Activated naive CD8-positive, alpha-beta T cell treated with anti-CD3 and anti-CD28 coated beads, Interleukin-2, amount 50 U/mL, for 24 hours (primary cell): ENCODE measurements at places on chromosomes 7 and 10.

DNA sequence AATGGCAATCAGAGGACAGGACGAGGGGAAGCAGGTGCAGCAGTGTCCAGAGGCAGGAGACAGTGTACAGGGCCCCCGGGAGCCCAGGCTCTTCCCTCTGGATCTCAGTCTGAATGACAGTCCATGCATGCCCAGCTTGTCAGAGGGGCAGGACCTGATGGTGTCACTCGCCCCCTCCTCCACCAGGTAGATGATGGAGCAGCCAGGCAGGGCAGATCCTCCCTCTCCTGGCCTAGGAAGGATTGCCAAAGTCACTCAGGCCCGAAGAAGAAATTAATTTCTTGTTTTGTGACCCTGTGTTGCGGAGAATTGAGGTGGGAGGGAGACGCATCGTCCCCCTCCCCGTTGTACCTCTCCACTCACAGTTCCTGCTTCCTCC is 4.0 kb downstream of the VSTM4 start:
- DNase-seq = no peak

DNA sequence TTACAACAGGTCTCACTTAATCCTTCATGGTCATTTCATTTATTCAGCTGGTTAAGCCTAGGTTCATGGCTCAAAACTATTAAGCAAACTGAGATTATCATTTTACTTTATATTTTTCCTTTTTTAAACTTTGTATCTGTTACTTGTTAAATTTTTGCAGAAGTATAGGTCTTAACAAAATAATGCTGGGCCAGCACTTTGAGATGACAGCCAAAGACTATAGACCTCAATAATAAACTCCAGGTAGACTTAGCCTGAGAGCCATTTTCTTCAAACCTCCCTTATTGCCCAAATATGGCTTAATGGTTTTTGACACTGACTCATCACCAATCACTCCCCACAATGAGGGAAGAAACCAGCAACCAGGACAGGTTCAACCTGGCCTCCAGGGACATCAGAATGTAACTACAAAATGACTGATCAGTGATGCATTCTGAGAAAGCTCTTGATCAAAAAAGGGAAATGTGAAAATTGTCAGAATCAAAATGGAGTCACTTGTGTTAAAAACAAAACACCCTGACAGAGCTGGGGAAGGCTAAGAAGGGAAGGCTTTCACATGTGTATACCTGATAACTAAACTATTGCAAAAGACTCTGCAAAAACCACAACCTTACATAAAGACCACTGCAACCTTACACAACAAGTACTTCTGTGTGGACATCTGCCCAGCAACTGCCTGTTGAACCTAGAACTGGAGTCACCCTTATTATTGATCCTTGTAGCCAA is 2.1 kb upstream of the CCDC126 start:
- peak; percentile 33 for DNase-seq

DNA sequence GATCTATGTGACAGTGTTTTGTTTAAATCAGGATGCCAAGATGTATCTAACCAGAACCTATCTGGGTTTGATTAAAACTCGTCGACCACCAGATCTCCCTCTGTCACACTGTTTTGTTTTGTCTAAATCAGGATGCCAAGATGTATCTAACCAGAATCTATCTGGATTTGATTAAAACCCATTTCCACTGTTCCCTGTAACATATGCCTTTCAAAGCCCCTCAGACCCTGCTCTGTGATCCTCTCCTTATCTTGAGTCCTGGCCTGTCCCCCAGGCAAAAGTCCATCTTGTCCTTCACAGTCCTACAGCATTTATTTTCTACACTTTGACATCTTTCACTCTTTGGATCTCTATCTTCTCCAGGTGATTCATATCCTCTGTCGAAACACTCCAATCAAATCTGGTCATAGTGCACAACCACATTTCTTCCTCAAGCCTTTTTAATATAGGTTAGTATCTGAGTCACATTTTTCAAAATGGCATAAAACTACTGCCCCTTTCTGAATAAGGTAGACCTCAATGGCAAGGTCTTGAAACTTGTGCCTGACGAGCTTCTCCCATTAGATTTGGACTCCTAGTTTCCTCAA is 32.5 kb downstream of the ERLIN1 start:
- no peak for DNase-seq

- peak; percentile 41 for DNase-seq
These were observed 51.6 kb downstream of the PRLHR start for GRCh38 chr10:118543714-118544400.

GRCh38 chr7:42432644-42433043 is 195.6 kb upstream of the GLI3 start:
- DNase-seq = no peak

- no peak for DNase-seq
These were observed 718 bp upstream of the STEAP4 start for GRCh38 chr7:88307412-88307811.

GRCh38 chr10:102316421-102316820 is 71.1 kb downstream of the GBF1 start:
- no peak for DNase-seq

DNA sequence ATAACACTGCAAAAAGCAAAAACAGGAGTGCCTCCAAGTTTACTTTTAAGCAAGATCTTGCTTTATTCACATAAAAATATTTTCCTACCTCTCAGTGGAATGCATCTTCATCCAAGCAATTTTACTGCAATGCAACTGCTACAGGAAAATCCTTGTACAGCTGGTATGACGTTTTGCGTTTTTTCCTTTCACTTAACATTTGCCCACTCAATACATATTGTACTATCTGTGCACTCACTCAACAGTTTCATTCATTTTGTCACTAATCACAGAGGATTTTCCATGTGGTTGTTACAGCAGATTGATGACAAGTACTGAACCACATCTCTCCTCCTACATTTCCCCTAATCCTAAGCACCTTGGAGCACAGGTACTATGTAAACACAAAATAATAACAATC is 222.0 kb upstream of the IMMP2L start:
- DNase-seq = no peak

- DNase-seq = peak; percentile 80
These were observed 1.4 kb upstream of the LCOR start for GRCh38 chr10:96830511-96831199.

DNA sequence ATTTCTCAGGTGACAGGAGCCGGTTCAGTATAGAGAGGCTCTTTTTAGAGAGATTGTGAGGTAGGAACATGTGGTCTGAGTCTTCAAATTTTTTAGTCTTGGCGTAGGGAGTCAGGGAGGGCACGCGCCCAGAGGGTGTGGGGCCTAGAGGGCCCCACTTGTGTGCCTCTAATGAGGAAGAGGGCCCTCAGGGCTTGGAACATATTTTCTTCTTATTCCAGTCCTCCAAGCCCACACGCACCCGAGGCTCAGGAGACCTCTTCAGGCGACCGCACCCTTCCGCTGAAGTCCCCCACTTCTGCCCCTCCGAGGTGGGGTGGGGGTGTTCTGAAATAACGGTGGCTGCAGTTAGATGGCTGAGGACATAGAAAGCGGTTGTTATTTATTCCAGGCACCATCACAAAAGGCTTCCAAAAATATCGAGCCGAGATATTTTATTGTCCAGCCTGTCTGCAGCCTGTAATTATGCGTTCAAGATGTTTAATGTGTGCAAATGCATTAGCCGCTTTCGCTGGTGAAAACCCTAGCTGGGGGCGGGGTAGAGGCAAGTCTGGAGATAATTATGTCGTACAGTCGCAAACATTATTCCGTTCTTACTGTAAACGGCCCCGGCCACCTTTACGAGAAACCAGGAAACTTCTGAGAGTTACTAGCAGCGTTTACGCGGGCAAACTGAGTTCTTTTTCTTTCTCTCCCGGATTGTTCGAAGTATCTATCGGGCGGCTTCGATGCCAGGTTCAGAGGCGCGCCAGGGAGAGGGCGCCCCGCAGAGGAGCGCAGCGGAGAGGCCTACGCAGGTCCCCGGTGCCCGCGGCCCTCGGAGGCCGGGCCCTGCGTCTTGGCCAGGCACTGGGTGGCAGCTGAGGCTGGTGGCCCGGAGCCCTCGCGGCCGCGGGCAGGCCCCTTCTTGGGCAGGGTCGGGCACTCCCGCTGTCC is 12.9 kb upstream of the HOXA13 start:
- DNase-seq = no peak

- DNase-seq = no peak
These were observed 320.9 kb upstream of the IMMP2L start for GRCh38 chr7:111883241-111883640.

GRCh38 chr10:125473143-125473793 is 209.7 kb downstream of the TEX36 start:
- DNase-seq = no peak

DNA sequence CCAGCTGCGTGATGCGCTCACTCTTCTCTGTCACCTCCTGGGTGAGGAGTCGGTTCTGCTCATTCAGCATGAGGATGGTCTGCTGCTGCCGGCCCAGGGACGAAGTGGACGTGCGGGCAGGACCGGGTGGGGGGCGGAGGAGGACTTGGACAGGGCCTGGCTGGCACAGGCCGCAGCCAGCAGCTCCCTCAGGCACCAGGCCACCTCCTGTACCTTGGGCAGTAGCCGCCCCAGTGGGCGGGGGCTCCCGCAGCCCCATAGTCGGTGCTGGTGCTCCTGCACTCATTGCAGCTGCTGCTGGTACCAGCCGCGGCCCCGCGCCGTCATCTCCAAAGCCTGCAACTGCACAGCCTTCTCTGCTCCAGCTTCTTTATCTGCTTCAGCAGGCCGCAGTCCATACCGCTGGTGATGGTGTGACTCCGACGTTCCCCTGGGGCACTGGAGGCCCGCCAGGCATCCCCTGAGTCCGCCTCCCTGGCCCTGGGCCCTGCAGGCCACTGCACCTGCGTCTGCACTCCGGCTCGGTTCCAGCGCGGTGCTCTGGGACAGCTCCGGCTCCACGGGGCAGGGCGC is 884.9 kb upstream of the ZNF722 start:
- no peak for DNase-seq

DNA sequence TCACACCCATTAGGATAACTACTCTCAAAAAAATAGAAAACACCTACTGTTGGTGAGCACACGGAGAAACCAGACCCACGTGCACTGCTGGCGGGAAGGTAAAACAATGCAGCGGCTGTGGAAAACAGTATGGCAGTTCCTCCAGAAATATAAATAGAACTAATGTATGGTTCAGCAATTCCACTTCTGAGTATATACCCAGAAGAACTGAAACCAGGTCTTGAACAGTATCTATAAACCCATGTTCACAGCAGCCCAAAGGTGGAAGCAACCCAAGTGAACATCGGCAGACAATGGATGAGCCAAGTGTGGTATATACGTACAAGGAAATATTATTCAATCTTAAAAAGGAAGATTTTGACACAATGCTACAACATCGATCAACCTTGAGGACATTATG is 164.7 kb downstream of the ZMYND11 start:
- no peak for DNase-seq

DNA sequence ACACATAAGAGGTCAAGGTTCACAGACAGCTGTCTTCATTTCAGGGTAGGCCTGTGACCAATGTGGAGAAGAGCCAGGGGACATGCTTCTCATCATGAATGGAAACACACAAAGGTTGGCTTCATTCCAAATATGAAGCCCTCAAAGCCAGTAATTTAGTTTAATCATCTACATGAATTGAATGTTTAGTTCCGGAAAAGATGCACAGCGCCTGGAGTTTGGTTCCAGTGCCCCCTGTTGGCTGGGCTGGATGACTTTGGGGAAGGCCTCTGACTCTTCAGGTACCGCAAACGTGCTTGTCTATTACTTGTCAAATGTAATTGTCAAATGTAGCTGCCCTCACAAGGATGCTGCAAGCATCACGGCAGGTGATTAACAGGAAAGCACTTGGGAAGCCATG is 130.7 kb downstream of the ADRA2A start:
- DNase-seq = peak; percentile 20

- no peak for DNase-seq
These were observed 11.8 kb downstream of the UROS start for GRCh38 chr10:125811251-125811650.

DNA sequence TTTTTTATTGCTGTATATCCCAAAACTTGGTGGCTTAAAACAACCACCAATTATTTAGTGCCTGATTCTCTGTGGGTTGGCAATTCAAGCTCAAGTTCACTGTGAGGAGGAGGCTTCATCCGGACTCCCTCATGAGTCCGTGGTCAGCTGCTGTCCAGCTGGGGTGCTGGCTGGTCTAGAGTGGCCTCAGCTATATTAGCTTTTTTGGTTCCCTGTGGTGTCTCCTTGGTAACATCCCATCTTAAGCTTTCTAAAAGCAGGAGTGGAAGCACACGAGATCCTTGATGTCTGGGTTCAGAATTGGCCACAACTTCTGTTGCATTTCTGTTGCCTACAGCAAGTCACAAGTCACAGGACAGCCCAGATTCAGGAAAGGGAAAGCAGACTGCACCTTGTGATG is 536.5 kb upstream of the FZD8 start:
- DNase-seq = no peak

GRCh38 chr10:133608855-133609254 is 17.7 kb downstream of the FRG2B start:
- DNase-seq = no peak

GRCh38 chr10:43938810-43939209 is 290.1 kb upstream of the ZNF32 start:
- no peak for DNase-seq

DNA sequence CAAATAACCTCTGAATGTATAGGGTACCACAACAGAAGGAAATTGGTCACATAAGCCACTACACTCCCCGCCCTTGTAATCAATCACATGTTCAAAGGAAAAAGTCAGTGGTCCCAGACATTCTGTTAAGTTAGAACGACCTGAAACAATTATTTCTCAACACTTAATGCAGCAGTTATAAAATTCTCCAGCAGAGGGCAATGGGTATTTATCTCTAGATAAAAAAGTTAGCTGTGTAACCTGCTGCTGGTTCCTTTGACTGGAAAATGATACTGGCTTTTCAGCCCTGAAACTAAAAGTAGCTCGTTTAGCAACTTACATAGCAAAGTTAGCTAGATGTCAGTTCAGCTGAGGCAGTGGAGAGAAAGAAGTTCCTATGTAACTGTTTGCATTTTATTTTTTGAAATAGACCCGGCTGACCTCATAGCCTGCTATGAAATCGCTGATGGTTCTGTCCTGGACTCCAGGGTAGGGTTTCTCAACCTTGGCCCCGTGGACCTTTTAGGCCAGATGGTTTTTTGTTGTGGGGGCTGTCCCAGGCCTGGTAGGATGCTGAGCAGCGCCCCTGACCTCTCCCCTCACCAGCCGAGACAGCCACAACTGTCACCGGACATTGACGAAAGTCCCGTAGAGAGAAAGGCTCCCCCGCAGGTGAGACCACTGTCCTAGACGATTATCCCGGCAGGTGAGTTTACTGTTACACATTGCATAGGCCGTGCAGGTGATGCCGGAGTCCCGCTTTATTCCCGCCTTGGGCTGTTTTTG is 40.2 kb upstream of the PROSER2 start:
- DNase-seq = no peak

DNA sequence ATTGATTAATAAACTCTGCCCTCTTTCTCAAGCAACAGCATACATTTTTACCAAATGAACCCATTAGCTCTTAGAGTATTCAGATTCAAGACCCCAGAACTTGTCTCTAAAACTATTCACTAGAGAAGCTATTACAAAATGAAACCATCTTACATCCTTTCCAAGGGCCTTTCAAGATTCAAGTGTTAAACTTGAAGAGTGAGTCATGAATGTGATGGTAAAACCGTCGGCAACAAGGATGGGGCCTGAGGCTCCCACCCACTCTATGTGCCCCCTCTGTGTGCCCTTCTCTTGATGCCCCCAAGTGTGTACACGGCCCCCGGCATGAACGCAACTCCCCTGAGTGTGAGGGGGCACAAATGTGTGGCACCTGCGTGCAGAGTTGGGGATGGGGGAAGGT is 46.4 kb downstream of the SFMBT2 start:
- no peak for DNase-seq

- no peak for DNase-seq
These were observed 286.4 kb downstream of the BAMBI start for GRCh38 chr10:28963539-28964221.

GRCh38 chr7:130650611-130651120 is 17.9 kb downstream of the COPG2 start:
- no peak for DNase-seq

- no peak for DNase-seq
These were observed 5.5 kb upstream of the SPAG6 start for GRCh38 chr10:22339761-22340328.
